ENCODE measurements at places on chromosomes 4 and X.

- no peak for DNase-seq
Observed at GRCh38 chr4:17619416-17620105, 5.1 kb downstream of the MED28 start.

DNA sequence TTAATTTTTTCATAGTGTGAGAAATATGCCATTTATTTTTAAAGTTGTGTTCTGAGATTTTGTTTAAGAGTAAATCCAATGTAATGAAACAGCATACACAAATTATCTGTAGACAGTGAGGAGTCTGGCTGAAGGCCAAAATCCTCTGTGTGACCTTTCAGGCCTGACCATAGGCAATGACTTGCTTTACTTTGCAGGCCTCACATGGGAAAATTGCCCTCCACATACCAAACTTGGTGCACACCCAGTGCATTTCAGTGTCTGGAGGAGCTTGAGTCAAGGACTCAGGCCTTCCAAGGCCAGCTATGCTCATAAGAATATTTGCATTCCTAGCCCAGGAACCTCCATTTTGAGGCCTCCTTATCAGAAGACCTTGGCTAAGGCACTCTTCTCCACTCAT, 430.1 kb downstream of the GABRG1 start:
- DNase-seq, result no peak

DNA sequence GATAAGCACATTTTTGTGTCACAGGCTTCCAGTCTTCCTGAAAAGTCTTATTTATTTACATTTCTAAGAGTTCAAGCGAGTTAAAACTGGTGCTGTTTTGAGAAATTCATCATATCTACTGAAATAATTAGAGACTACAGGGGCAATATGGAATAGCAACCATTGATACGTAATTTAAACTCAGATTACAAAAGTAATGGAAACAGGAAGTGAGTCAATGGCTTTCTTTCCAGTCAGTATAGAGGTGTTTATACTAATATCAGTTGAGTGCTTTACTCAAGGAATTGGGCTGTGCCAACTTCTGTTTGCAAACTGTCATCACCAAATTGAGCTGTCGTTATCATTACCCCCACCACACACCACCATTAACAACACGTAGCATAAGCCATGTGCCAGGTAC, 222.7 kb downstream of the COL25A1 start:
- no peak for DNase-seq

GRCh38 chr4:2923668-2924173, 39.5 kb downstream of the NOP14 start:
- DNase-seq, result no peak

- DNase-seq, result no peak
Observed at GRCh38 chrX:54776987-54777672, 20.9 kb downstream of the ITIH6 start.

GRCh38 chr4:153988492-153989363, 199.8 kb upstream of the SFRP2 start:
- no peak for DNase-seq

DNA sequence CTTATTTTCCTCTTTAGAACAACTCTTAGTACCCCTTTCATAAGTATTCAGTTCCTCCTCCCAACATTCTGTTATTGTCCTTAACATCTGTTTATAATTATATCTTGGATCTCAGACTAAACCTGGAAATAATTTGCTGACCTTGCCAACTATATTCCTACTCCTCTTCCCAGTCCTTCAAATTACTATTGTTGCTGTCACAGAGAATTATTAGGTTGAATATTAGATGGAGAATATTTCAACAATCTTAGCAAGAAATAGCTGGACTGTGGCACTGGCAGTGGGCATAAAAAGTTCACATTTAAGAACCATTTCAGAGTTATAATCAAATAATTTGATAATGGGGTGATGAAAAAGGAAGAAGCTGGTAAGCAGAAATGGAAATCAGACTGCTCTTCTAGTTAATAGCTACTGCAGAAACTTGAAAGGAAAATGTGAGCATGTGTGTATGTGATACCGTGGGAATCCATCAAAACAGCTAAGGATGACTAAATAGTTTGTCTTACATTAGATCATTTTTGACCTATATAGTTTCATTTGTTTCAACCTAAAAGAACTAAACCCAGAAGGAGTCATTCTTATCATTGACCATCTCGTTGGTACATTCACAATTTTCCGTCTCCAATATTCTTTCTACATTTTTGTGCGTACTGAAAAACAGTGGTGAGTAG, 43.3 kb upstream of the PRDM8 start:
- DNase-seq, result no peak

GRCh38 chr4:166039822-166040221, 166.8 kb downstream of the TLL1 start:
- no peak for DNase-seq

- DNase-seq, result no peak
Observed at GRCh38 chr4:100314057-100314456, 123.8 kb upstream of the DDIT4L start.

DNA sequence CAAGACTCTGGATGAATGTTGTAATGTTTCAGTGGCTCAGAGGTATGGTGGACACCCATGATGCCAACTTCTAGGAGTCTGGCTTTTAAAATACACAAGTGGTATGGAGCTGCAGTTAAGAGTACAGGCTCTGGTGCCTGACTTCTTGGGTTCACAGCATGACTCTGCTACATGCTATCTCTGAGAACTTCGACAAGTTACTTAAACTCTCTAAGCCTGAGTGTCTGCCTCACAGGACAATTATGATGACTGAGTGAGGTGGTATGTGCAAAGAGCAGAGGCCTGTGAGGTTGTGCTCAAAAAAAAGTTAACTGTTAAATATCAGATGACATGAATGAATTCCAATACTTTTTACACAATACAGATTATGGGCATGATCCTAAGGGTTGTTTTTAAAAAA, 90.9 kb upstream of the SRD5A3 start:
- DNase-seq, result no peak

- DNase-seq, result no peak
Observed at GRCh38 chr4:53532521-53532920, 58.8 kb downstream of the LNX1 start.

Data from activated CD8-positive, alpha-beta memory T cell treated with anti-CD3 and anti-CD28 coated beads for 4 hours (primary cell).